ENCODE measurements at places on chromosomes 5 and 9. TPM values are rescaled to one million over a fixed set of nuclear protein-coding genes. Genes with fewer than 3 reads are reported as not detected.

MEIKIN gene
- total RNA-seq = not detected

TMEM245 gene
- total RNA-seq = 22.3 TPM

GRCh38 chr9:94822273-94822672 lies 95.8 kb downstream of the AOPEP start:
- no peak for ATAC-seq

DNA sequence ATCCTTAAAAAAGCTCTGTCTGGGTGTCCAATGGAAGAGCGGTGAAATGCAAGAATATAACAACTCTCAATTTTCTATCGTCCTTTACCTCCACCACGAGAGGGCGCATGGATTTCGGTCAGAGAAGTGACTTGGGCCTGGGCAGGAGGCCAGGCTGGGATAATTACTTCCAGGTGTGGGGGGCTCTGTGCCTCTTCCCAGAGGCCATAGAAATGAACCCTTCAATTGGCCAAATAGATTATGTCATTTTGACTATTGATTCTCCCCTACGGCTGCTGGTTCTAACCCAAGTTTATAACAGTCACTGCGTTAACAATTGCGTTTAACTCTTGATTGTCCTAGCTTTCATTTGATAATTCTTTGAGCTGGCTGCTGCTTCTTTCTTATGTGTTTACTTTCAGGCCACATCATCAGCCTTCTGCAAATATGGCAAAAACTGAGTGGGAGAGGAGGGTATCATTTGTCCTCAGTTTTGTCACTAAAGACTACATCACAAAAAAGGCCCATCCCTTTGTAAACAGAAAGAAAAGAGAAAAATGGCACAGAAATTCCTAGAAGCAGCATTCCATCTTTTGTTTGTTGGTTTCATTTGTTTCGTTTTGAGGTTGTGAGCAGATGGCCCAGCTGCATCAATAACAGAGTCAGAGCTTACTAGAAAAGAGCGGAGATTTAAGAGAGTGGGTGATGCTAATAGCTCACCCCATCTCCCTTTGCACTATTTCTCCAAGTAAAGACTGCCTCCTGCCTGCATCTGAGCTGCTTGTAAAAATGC lies 45.4 kb upstream of the ZFR start:
- peak; percentile 53 for ATAC-seq

DNA sequence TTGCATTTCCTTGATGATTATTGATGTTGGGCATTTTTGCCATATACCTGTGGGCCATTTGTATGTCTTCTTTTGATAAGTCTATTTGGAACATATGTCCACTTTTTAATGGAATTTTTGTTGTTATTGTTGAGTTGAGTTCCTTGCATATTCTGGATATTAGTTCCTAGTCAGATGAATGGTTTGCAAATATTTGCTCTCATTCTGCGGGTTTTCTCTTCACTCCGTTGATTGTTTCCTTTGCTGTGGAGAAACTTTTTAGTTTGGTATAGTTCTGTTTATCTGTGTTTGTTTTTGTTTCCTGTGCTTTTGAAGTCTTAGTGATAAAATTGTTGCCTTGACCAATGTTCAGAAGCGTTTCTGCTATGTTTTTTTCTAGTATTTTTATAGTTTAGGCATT lies 13.0 kb downstream of the OSMR start:
- no peak for ATAC-seq

DNA sequence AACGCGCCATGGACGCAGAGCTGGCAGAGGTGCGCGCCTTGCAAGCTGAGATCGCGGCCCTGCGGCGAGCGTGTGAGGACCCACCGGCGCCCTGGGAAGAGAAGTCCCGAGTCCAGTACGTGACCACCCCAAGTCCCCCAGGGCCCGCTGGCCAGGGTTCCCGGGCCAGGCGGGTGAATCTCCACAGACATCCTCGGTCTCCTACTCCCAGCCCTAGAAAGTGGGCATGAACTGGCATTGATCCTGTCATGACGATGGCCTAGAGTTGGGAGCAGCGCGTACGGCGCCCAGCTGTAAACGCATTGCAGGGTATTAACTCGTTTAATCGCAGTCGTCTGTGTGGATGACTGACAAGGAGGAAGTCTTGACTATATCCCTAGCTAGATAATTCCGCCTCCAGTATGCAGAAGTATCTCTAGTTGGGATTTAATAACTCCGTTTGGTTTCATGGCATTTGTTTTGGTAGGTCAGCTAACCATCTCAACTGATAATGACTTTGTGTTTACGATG lies 293 bp downstream of the CENPP start:
- ATAC-seq = no peak

DNA sequence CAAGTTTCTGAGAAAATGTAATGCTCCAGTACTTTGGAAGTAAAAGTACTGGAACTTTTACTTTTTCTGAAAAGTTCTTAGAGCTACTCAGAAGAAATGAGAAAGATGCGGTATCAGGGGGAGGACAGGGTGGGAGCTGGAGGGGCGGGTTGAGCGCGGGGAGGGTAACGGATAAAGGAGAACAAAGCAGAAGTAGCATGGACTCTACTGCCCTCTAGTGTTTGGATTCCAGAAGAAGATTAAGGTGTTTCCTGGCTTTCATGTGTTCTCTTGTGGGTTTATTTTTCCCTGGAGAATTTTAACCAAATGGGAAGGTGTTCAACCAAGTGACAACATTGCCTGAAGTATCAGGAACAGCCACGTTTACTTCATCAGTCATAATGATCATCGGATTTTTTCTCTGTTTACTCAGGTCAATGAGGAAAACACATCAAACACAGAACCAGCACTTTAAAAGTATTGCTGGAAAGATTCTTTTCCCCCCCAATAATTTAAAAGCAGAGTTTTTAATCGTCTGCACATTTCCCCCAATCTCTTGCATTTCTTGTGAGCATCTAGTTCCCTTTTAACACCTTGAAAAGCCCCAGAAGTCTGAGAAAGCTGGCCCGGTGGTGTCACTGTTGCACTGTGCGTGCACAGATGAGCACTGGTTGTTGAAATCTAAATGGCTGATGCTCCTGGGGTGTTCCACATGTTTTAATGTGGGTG lies 190.6 kb downstream of the MPDZ start:
- ATAC-seq = no peak

- ATAC-seq = no peak
Observed at GRCh38 chr9:77170991-77171699, 6.2 kb upstream of the VPS13A start.

DNA sequence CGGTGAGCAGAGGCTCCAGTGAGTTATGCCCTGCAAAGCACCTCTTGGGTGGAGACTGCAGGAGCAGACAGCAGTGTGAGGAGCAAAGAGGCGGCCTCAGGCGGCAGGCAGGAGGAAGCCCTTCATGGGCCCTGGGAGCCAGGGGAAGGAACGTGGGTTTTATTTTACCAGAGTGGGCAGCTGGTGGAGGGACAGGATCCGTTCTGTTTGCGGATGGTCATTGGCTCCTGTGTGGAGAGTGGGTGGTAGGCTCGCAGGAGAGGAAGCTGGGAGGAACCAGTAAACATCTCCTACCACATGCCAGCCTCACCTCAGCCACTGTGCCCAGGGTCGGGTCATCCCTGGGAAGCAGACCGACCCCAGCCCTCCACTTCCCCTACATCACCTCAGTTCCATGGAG lies 24.4 kb downstream of the HNRNPH1 start:
- ATAC-seq = no peak

Data from activated T-helper 17 cell treated with anti-CD3 and anti-CD28 coated beads, Interleukin-2, amount 50 U/mL, for 72 hours (primary cell).